Hepatocyte (in vitro differentiated cells): ENCODE measurements at places on chromosomes 2 and 18.

GRCh38 chr2:198596985-198597384, 792.6 kb downstream of the PLCL1 start:
- DNase-seq: no peak

DNA sequence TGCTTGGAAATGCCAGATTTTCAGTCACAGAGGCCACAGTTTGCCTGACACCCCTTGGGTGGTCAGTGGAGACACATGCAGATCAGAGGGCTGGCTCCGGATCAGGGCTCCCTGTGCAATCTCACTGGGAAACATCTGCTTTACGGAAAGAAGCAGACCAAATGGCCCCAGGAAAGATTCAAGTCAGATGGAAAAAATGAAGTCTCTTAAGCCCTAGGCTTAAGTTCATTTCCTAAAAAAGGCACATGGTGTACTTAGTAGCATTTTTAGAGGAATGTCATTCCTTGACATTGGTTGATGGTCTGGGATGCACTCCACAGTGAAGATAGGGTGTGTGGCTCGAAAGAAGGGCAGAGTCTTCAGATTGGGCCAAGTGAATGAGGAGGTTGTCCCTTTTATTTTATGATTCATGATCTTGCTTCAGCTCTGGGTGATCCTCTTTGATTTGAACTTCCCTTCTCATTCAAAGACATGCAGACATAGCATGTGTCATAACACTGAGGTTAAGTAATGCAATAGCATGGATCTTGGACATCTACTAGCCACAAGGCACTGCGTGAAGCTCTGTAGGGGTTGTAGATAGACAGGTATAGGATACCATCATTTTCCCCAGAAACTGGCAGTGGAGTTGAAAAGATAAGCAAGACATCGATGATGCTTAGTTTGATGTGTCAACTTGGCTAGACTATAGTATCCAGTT, 56.5 kb downstream of the KCNE4 start:
- peak; percentile 51 for DNase-seq

DNA sequence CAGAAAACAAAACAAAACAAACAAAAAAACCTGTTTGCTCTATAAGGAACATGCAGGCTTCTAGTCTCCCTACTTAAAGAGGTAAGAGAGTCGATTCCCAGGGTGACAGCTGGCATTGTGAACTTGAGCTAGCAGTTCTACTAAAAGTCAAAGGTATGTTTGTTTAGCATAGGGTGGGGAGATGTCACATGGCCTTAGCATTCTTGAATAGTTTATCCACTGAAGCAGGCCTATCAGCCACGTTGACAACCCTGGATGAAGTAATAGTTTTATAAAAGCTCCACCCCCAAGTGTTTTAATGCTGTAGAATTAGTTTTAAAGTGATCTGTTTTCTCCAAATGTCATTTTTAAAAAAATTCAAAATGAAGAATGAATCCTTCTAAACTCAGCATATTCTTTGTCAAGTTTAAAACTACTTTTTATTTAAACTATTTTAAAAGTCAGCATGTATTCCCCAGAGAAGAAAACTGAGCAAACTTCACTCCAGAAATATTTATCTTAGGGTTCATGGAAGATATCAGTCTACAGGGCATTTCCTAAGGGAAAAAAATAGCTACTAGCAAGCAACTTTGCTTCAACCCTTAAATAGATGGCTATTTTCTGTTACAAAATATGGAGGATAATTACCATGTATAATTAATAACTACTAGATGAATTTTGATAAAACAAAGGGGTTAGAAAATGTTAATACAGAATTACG, 1.7 kb downstream of the MYOM1 start:
- peak; percentile 82 for DNase-seq

DNA sequence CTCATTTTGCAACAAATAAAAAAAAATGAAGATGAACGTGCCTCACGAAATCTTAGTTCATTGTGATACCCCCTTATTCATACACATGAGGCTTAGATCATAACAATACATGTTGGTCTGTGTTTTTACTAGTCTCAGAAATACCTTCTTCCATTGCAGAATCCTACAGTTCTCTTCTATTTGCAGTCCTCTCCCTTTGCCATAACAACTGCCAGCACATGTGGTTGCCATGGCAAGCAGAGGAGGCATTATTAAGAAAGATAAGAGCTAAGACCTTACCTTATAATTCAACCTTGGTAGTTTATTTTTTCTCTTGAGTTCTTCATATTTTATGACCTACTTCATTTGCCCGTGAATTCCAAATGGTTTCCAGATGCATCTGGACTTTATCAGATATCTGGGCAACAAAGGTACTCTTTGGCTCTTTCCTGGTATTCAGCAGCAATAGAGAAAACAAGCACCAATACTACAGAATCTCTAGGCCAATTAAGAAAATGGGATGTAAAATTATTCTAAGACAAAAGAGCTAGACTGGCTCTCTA, 524.0 kb downstream of the CMPK2 start:
- no peak for DNase-seq

DNA sequence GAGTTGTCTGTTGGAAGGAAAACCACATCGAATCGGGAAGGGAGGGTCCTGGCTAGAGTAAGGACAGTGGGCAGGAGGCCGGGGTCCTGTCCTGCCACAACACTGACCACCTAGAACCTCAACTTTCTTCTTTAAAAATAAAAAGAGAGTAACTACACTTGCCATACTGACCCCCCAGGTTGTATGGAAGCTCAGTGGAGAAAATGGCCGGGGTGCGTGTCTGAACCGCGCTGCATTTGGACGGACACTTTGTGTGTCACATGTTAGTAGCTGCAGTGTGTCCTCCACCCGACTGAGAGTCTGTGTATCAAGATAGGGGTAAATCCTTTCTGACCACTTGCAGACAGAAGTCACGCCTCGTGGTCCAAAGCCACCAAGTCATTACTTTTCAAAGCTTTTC, 87.0 kb downstream of the GBX2 start:
- DNase-seq: no peak

DNA sequence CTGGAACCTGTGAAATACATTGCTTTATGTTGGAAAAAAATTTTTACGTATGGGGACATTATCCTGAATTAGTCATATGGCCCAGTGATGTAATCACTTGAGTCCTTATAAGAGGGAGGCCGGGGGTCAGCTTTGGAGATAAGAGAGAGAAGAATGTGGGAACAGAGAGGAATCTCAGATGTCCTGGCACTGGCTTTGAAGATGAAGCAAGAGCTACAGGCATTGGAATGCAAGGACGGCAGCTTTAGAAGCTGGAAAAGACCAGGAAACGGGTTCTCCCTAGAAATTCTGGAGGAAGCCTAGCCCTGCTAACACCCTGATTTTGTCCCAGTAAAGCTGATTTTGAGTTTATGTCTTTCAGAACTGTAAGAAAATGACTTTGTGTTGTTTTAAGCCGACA, 1129.9 kb upstream of the GYPC start:
- DNase-seq: peak; percentile 14

DNA sequence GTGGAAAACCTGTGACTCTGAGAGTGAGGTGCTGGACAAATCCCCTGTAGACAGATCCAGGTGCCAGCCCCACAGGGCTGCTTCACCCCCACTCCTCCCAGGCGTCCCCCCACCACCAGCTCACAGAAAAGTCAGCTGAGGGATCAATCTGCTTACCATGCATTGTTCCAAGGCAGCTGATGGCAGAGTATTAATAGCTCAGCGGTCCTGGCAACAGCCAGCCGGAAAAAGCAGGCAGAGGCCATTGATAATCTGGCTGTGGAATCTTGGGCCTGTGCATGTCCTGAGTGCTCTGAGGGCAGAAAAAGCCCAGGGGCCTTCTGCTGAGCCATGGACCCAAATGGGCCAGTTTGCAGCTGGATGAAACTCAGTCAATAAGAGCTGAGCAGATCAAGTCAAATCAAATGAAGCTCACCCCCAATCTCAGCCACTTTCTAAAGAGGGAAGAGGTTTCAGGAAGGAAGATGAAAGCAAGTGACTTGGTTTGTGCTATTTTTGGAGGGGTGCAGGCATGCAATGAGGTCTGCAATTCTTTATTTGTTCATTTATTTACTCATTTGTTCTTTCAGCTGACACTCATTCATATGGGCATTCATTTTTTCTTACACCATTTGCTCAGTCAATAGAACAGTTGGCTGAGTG, 63.4 kb downstream of the GYPC start:
- DNase-seq: no peak

DNA sequence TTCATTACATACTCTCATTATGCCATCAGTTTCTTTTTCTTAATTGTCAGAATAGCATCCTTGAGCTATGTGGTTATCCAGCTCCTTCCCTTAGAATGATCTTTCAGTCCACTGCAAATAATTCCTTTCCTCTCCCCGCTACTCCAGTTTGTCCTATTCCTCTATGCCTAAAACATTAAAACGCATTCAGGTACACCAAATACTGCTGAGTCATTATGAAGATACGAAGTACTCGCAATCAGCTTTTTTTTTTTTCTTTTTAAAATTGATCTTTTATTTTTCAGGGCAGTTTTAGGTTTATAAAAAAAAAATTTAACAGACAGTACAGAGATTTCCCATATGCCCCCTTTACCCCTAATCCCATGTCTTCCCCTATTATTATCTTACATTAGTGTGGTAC, 164.8 kb upstream of the TMEM200C start:
- DNase-seq: no peak

GRCh38 chr2:74255660-74256213, 57.3 kb downstream of the MTHFD2 start:
- no peak for DNase-seq

- peak; percentile 64 for DNase-seq
These were observed 17.4 kb downstream of the CDH7 start for GRCh38 chr18:65768120-65768778.

DNA sequence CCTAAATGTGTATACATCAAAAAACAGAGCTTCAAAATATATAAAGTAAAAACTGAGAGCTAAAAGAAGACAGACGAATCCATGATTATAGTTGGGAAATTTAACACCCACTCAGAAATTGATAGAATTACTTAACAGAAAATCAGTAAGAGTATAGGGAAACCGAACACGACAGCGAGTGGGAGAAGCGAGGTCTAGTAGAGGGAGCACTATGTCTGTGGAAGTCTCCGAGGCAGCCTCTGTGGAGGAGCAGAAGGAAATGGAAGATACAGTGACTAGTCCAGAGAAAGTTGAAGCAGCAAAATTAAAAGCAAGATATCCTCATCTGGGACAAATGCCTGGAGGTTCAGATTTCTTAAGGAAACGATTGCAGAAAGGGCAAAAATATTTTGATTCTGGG, 38.8 kb downstream of the NMS start:
- DNase-seq: no peak

- no peak for DNase-seq
These were observed 87.3 kb downstream of the SH3RF3 start for GRCh38 chr2:109216332-109216731.

DNA sequence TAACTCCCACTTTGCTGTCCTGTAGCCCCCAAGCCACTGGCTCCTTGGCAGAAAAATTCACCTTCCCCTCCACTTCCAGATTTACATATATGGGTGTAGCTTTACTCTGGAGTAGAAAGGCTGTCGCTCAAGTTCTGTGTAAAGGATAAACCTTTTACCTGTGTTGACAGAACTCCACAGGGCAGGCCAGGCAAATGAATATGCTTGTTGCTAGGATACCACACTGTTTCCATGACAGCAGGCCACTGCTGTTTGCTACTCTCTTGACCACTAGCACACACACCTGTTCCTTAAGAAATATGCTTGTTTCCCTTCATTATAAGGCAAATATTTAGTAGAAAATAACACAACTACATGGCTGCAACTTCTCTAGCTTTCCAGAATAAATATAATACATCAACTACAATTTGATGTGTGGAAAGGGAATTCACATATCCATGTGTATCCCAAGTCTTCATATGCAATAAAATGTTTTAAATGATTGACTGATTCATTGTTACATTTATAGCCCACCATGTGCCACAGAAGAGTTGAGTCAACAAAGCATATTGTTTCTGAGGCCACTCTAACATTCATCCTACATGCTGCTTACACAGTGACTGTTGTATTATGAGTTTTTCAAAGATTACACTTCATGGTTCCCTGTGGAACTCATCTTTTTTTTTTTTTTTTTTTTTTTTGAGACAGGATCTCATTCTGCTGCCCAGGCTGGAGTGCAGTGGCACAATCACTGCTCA, 56.2 kb upstream of the ROCK1 start:
- DNase-seq: peak; percentile 78

GRCh38 chr18:51154431-51155063, 42.9 kb downstream of the MEX3C start:
- DNase-seq: no peak

DNA sequence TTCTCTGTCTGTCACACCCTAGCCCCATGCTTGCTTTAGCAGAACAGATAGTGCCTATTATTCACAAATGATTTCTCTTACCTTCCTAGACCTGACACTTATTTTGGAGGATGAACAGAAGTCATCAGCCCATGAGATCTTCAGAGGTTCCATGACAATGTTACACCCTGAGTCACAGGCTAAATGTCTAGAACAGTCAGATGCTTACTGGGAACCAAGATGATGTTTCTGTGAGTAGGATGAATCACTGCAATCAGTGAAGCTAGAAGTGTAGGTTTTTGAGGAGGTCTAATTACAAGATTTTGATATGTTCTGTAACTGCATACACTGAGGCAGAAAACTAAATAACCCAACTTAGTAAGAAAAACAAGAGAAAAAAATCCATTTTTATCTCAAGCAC, 123.0 kb upstream of the THUMPD2 start:
- no peak for DNase-seq

GRCh38 chr2:180987146-180987545, 6.7 kb downstream of the UBE2E3 start:
- DNase-seq: no peak

- peak; percentile 48 for DNase-seq
These were observed 56.2 kb downstream of the ITSN2 start for GRCh38 chr2:24304098-24304497.

DNA sequence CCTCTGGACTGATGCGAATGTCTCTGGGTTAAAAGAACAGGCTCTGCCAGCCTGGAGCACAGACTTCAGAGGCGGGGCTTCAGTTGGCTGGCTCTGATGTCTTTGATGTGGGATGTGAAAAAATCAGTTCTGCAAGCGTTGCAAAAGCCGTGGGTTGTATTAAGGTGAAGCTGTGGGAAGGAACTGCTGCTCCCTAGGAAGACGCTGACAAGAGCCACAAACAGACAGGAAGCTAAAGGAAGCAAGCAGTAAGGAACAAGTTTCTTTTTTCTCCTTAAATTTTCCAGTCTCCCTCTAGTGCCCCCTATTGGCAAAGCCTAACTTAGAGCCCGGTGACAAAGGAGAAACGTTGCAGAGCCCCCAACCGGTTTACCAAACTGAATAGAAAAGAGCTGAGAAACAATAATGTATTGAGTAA, 239.0 kb downstream of the CCDC178 start:
- DNase-seq: peak; percentile 69

GRCh38 chr18:56096861-56097260, 508.9 kb upstream of the TCF4 start:
- no peak for DNase-seq

DNA sequence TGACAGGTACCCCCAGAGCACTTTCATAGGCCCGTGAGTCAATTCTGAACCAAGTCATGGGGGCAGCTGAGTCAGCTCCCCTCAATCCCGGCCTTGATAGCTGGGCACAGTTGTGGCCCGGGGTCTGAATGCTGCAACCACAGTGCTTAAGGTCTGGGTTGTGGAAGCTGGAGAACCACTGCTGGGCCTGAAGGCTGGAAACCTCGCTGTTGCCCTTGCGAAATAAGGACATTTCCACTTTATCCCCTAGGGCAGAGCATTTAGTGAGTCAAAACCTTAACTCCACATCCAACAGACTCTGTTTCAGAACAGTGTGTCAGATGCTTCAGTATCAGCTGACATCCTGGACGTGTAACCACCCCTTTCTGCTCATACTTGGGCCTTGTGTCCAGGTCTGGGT, 58.6 kb downstream of the SP110 start:
- DNase-seq: no peak

- DNase-seq: peak; percentile 28
These were observed 44.0 kb downstream of the COLEC12 start for GRCh38 chr18:456361-457139.
